ENCODE measurements at places on chromosomes 12 and 14.

DNA sequence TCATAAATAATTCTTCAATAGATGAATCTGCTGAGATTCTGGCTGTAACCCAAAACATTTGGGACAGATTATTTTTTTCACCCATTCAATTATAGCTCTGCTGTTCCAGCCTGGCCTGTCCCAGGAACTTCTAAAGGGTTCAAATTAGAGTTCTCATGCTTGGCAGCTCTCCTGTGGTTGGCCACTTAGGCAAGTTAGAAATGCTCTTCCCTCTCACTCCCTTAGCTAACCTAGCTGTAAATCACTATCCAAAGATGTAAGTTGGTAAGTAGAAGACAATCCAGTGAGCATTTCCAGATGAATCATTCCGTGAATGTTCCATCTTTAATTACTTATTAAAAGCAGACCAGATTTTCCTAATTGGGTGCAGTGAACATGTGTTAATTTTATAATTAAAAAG is 760.4 kb upstream of the TBX3 start:
- DNase-seq = no peak

GRCh38 chr12:94488463-94488862 is 28.8 kb upstream of the CEP83 start:
- no peak for DNase-seq

GRCh38 chr14:103745424-103745823 is 29.8 kb downstream of the ZFYVE21 start:
- DNase-seq = no peak

DNA sequence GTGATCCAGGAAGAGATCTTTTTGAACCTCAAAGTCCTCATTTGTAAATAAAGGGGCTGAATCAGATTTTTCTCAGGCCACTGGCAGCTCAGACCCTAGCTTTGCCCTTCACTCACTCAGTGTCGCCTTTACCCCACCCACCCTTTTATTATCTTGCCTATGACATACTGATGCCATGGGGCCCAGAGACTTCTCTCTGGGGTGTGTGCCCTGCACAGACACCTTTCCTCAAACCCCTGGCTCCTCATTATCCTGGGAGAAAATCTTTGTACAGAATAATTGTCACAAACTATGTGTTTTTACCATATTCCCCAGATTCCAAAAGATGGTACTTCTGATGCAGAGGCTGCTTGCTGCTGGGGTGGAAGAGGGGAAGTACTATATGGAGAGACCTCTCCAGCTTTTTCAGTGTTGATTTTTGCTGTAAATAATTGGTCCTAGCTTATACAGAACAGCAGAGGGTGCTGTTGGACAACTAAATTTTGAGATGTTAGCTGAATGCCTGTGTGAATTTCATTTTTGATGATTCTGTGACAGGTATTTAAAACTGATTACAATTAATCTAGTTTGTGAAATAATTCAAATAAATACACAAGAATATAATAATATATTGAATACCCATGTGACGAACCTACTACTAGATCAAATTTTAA is 53.9 kb upstream of the DCD start:
- peak; percentile 5 for DNase-seq

- no peak for DNase-seq
These were observed 81.3 kb downstream of the ERGIC2 start for GRCh38 chr12:29299633-29300032.

DNA sequence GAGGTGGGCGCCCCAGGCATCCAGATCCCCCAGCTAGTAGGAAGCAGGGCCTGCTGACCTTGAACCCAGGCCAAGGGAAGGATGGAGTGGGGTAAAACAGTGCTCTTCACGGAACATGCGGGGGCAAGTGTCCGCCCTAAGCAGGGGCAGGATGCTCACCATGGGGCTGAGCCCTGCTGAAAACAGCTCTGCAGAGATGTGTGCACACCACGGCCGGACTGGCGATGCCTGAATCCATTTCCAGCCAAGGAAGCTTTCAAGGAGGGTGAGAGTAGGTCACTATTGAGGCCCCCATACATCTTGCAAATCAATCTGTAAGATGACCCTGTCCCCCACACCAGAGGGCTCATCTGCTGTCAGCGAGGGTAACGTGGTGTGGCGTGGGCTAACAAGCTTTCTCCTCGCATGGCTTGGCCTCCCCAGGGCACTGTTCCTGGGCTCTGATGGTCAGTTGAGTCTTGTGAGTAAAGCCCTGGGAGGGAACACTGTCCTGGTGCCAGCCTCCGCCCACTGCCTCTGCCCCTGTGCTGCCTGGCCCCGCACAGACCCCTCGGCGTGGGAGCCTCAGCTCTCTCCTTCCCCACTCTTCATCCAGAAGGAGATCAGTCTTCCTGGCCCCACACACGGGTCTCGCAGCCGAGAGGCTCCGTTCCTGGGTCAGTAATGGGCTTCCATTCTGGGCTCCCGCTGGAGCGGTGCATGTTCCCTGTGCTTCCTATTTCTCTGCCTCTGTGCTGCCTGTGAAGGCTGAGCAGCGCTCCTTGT is 69.1 kb downstream of the CCDC92 start:
- no peak for DNase-seq

GRCh38 chr12:111685322-111685810 is 390 bp downstream of the BRAP start:
- no peak for DNase-seq

GRCh38 chr12:57451233-57451778 is 3.8 kb upstream of the INHBE start:
- DNase-seq = no peak

DNA sequence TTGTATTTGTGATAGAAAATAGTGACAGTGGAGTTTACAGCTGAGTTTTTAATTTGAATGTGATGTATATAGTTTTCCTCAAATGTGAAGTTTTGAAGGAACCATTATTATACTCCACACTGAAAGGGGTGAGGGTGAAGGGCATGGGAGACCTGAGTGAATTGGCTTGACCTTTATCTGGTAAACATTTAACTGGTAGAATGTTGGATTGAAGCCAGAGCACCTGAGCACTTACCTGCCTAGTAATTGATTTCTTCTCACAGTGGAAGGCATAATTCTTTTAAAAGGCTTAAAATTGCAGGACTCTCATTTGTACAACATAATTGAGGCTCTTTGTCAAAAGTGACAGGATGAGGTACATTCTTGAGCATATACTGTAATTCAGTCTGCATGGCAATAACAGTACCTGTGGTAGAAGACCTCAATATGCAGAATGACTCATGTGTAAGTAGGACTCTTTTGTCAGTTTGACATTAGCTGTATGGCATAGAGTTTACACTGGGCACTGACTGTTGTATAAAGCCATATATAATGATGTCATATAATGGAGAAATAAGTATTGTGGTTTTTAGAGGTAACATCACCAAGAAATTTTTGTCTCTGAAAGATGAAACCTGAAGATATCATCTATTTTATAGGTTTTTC is 309.6 kb downstream of the TMTC2 start:
- no peak for DNase-seq

Measured in AG09319 (cell line).